ENCODE measurements at places on chromosomes 2 and 18. TPM values are rescaled to one million over a fixed set of nuclear protein-coding genes. Genes with fewer than 3 reads are reported as not detected.
A peak's percentile ranks its signal among the peaks of the same experiment; 100 is the strongest.

GRCh38 chr2:190050001-190050400, 12.5 kb downstream of the MSTN start:
- no peak for DNase-seq

GRCh38 chr18:78582181-78582709, 397.4 kb upstream of the SALL3 start:
- no peak for DNase-seq

GRCh38 chr2:240374085-240374907, 61.2 kb upstream of the GPC1 start:
- DNase-seq: peak; percentile 92

GRCh38 chr18:55833543-55833942, 245.6 kb upstream of the TCF4 start:
- no peak for DNase-seq

DNA sequence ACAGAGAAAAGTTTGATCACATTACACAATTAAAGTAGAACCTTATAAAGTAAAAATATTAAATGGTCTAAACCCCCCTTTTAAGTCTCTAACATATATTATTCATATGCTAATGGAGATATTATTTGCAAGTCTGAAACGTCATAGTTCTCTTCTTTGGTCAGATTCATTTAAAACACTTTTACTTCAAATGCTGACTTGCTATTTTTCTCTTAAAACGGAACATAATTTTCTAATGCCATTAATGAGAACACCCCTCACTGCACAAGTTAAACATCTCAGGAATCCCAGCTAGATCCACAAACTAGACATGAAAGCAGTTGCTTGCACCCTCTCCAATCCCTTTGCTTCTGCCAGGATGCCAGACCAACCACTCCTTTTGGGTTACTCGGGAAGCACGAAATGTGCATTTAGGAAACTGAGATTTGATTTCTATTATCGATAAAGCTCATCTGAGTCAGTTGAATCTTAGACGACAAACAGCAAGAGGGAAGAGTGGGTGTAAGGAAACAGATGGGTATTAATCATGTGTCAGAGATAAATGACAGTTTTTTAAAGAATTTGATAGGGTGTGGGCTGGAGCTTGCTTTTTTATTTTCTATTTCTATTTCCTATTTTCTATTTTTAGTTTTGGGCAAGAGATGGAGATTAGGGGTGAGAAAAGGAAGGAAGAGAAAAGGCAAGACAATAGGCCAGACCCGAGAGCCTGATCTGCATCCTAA, 1.5 kb downstream of the ADD2 start:
- DNase-seq: no peak

- DNase-seq: no peak
Observed at GRCh38 chr2:120439637-120440384, 93.9 kb downstream of the INHBB start.

DNA sequence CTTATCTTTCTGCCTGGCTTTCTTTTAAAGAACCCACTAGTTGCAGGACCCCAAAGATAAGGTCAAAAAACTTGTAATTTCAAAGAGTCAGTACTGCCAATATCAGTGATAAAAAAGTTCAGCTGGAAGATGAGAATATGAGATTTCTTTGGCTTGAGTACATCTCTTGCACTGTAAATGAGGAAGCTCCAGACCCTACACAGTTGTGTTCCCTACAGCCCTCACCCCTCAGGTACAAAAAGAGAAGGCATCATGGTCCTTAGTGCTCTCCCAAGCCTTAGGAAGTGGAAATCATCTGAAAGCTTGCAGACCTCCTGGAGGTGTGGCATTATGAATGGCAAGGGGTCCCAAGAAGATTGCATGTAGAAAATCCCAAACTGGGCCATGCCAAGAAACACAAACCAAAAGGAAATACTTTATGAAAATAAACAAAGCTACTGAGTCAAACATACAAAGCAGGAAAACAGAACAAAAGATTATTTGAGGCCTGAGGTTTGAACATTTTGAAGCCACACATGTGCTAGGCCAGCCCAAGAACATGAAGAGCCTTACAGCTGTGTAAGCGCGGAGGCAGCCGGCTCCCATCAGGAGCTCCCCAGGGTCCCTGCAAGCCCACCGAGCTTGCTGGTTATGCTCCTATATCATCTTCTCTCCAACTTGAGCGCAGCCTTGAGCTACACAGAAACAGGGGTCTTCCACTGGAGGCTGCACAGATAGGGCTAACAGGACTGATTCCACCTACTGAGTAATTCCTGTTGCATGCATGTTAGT, 217.0 kb downstream of the OSR1 start:
- no peak for DNase-seq

GRCh38 chr2:164061129-164061746, 325.4 kb upstream of the FIGN start:
- no peak for DNase-seq

DNA sequence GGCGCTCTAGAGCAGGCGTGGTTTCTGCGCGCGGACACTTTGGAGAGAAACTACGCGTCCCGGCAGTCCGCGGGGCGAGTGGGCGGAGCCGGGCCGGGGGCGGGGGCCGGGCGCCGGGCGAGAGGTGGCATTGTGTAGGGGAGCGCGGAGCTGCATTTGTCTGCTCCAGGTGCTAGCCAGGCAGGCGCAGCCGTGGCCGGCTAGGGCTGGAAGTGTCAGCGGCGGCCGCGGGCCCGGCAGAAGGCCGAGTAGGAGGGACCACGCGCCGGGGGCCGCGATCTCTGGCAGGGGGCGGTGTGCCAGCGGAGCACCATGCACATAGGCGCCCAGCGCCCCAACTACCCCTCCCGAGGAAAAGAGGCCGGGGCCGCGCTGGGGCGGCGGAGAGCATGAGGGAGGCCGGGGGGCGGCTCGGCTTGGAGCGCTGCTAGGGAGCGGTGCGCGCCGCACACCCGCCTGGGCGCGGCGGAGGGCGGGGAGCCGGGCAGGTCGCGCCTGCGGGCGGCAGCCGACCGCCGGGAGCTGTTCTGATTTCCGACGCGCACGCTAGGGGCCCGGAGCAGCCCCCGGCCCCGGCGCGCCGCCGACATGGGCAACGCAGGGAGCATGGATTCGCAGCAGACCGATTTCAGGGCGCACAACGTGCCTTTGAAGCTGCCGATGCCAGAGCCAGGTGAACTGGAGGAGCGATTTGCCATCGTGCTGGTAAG, at the start of gene FMNL2:
Gene FMNL2 (plus strand): TSS at position 159 of the 710 bp plus-strand sequence.
- DNase-seq: peak; percentile 94

- no peak for DNase-seq
Observed at GRCh38 chr2:207970147-207970825, 55.0 kb downstream of the PLEKHM3 start.

GRCh38 chr2:28163627-28164279, 228.9 kb upstream of the FOSL2 start:
- no peak for DNase-seq

GRCh38 chr2:216327447-216327935, 44.8 kb downstream of the MARCHF4 start:
- no peak for DNase-seq

DNA sequence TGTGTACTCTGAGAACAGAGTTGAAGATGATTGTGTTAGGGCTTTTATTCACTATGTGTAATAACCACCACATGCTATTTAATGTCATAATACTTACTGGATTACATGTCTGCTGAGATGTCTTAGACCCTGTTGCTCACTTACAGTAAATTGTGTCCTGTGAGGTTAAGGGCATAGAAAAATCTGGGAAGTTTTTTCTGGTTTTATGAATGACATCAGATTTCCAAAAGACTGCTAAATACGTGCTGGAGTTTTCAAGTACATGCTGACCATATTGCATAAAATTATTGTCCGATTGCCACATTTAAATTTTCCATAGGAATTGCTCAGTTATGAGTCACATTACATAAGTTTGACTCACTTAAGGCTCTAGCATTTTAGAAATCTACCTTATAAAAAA, 96.7 kb upstream of the COL5A2 start:
- no peak for DNase-seq

The ABHD1 gene
- total RNA-seq: 0.48 TPM

DNA sequence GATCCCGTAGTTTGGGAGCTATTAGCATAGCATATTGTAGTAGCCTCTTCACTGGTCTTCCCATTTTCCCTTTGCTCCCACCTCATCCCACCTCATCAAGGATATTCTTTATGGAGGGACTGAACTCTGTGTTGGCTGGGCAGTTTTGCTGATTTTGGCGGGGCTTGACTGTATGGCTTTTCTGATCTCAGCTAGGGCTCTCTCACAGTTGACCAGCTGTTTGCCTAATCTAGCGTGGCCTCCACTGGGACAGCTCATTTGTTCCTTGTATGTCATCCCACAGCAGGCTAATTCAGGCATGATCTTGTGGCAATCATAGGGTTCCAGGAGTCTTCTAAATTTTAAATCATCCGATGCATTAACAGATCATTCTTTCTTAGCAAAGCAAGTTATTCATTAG, 30.2 kb upstream of the MTX2 start:
- no peak for DNase-seq

DNA sequence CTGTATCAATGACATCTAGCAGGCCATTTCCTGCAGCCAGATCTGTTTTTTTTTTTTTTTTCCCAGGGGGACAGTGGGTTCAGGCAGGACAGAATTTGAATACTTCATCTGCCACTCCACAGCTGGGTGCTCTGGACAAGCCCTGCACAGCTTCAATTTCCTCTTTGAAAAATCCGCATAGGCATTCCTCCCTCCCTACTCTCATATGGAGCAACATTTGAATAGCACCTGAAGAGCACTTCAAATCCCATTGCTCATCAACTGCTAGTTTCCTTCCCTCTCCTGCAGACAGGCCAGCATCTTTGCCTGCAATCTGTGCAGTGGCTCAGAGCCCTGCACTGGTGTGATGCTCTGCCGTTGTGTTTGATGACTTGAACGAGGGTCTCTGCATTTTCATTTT, 326.3 kb downstream of the TSN start:
- DNase-seq: no peak

The FBLN7 gene
- 15.4 TPM for total RNA-seq
